ENCODE measurements at places on chromosomes 7 and 10. TPM values are rescaled to one million over a fixed set of nuclear protein-coding genes. Genes with fewer than 3 reads are reported as not detected.

- peak; percentile 28 for DNase-seq
These were observed 95.6 kb downstream of the USP6NL start for GRCh38 chr10:11515596-11516430.

DNA sequence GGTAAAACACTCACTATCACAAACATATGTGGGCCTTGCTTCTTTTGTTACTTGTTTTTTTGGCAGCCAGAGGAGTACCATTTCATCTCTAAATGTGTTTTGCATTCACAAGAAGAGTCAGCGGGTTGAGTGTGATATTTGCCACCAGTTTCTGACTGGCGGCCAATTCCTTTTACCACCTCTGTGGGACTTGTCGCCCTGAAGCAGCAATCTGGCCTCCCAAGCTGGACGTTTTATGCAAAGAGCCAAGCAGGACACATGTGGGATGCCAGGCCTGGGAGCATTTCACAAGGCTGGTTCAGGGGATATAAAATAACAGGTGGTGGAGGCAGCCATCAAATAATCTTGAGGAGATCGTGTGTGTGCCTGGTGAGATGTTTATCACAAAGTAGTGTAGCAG lies 61.8 kb upstream of the TRIL start:
- DNase-seq, result no peak

DNA sequence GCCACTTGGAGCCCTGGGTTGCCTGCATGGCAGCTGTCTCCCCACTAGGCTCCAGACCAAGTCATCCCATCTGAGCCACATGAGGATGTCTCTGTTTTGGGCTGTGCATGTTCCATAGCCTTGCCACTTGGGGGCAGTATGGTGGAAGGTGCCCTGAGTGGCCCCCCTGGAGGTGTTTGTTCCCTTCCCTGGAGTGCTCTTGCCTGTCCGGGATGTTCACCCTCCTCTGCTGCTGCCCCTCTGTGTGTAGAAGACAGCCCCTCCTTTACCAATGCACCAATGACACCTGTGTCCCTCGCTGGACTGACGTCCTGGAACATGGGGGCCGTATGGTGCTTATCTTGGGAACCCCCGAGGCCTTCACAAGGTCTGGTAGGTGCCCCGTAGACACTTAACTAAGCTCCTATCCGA lies 100.2 kb downstream of the ACTR3B start:
- no peak for DNase-seq

DNA sequence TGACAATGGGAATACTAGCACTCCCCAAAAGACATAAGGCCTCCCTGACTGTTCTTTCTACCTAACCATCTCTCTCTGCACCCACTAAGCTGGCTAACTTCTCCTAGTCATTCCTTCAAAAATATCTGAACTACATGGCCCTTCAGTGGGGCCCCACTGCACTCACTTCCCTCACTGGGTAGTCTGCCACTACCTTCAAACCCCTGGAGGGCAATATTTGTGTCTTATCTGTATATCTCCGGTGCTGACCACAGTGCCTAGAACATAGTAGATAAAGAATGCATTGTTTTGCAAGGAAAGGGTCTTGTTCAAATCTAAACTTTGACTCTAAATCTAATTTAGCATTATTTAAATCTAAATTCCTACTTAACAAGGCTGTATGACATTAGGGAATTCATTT lies 44.3 kb downstream of the CACUL1 start:
- no peak for DNase-seq

DNA sequence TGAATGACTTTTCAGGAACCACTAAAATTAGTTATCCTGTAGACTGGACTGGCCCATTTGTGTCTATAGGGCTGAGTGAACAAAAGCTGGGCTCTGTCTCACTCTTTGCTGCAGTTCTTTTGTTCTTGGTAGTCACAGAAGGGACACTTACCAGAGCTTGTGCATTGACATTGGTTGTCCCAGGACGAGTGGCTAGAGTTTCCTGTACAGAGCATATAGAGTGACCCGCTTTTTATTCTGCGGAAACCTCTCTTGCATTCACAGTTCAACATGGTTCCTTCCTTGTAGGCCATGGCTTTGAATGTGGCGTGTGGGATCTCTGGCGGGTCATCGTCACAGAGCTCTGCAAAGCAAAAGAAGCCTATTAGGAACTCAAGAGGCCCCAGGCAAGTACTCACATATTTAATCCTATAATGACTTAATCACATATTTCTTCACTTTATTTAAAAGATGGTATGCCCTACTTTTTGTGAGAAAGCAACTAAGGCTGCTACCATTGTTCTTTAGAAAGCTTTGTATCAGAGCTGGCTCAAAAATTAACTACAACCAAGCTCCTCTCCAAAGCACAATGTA lies 36.4 kb downstream of the IL2RA start:
- DNase-seq, result no peak

DNA sequence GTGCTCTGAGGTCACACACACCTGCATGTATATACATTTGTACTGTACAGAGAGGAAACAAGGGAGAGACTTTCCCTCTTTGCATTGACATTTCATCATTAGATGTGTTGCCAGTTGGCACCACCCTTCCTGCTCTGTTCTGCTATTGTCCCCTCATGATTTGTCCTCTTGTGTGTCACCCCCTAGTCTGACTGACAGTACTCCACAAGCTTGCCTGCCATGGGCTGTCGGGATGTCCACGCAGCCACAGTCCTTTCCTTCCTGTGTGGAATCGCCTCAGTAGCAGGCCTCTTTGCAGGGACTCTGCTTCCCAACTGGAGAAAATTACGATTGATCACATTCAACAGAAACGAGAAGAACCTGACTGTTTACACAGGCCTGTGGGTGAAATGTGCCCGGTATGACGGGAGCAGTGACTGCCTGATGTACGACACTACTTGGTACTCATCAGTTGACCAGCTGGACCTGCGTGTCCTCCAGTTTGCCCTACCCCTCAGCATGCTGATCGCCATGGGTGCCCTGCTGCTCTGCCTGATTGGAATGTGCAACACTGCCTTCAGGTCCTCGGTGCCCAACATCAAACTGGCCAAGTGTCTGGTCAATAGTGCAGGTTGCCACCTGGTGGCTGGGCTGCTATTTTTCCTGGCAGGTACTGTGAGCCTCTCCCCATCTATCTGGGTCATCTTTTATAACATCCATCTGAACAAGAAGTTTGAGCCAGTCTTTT lies 9.4 kb downstream of the CLDN12 start:
- peak; percentile 15 for DNase-seq

- no peak for DNase-seq
These were observed 172.8 kb upstream of the AOAH start for GRCh38 chr7:36896956-36897590.

DNA sequence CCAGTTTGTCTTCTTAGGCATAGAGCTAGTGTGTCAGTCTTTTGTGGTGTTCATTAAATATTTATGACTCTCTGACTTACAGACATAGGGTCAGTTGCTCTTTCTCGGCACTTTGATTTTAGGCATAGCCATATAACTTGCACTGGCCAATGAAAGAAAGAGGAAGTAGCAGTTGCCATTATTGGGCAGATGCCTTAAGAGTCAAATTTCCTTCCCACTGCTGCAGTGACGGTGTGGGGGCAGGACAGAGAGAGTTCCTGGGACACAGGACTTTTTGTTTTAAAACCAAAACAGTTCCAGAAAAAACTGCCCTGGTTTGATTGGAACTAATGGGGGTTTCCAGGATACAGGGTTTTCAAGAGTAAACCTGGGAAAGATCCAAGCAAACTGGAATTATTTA lies 60.2 kb upstream of the PHF14 start:
- no peak for DNase-seq

- DNase-seq, result no peak
These were observed 43.7 kb downstream of the DNAJB9 start for GRCh38 chr7:108613147-108613948.

GRCh38 chr7:148492157-148492860 lies 98.3 kb upstream of the C7orf33 start:
- DNase-seq, result no peak

- DNase-seq, result no peak
These were observed 1.9 kb downstream of the ERV3-1 start for GRCh38 chr7:65004575-65004974.

GRCh38 chr10:121087129-121087528 lies 236.0 kb downstream of the WDR11 start:
- DNase-seq, result no peak

DNA sequence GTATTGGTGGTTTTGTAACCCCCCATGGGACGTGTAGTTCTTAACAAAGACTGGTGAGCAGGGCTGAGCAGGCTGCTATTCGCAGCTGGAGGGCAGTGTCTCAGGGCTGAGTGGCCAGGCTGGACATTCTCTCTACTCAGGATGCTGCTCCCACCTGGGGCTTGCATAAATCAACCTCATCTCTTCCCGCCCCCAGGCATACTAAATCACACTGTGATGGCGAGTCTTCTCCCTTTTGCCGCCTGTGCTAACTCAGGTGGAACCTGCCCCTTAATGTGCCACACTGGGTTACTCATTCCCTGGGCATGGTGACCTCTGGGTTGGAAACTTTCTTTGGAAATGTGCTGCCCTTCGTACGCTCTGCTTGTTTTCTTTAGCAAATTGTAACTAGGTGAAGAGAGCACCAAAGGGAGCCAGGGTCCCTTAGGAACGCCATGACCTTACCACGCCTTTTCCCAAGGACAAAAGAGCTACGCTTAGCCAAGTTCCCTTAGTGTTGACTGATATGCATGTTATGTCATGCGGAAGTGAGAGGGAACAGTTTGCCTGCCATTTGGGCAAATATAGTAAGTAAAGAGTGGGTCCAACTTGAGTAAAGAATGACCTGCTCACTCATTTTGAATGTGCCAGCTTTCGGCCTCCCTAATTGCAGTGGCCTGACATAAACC lies 40.4 kb upstream of the COBL start:
- no peak for DNase-seq

- DNase-seq, result no peak
These were observed 219.6 kb downstream of the PHF14 start for GRCh38 chr7:11193131-11193867.

GRCh38 chr10:128875030-128875744 lies 591.9 kb upstream of the MGMT start:
- no peak for DNase-seq

DNA sequence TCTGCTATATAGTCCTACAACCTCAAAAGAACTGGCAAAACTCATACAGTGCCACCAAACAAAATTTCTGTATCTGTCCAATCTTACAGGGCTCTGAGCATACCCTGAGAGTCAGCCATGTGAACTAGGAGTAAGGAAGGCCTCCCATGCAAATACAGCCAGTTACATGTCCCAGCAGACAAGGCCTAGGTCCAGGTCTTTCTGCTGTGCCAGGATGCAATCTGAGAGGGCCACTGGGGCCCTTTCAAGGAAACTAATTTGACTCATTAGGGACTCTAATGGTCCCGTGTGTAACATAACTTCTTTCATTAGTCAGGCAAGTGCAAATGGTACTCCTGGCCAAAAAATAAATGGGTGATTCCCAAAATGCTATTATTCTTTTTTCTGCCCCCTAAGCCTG lies 17.9 kb upstream of the HIBADH start:
- DNase-seq, result no peak

Gene HIBADH
- 18.5 TPM for total RNA-seq

Gene RARRES2
- not detected for total RNA-seq

Gene AP5Z1
- total RNA-seq, result 43.1 TPM

Gene PTPRZ1
- total RNA-seq, result not detected

Gene LRRC17
- not detected for total RNA-seq

Gene CACNB2
- total RNA-seq, result not detected

Gene ARHGEF35
- total RNA-seq, result 6.8 TPM

Gene SPDYE1
- total RNA-seq, result not detected

Gene PTPRN2
- 0.74 TPM for total RNA-seq

Gene TSPAN12
- total RNA-seq, result not detected

Gene PTF1A
- not detected for total RNA-seq

Gene TUBB8
- not detected for total RNA-seq

Gene EMX2
- not detected for total RNA-seq

Gene TAS2R4
- 0.27 TPM for total RNA-seq

Gene PON3
- total RNA-seq, result not detected

Gene RPP38
- 27.8 TPM for total RNA-seq

Gene CHRM2
- not detected for total RNA-seq

Gene ZMIZ1
- total RNA-seq, result 28.2 TPM

Gene AZGP1
- total RNA-seq, result not detected

Gene TEX36
- not detected for total RNA-seq

Gene CUBN
- 0.30 TPM for total RNA-seq
